ENCODE measurements at places on chromosomes 2 and 18.

DNA sequence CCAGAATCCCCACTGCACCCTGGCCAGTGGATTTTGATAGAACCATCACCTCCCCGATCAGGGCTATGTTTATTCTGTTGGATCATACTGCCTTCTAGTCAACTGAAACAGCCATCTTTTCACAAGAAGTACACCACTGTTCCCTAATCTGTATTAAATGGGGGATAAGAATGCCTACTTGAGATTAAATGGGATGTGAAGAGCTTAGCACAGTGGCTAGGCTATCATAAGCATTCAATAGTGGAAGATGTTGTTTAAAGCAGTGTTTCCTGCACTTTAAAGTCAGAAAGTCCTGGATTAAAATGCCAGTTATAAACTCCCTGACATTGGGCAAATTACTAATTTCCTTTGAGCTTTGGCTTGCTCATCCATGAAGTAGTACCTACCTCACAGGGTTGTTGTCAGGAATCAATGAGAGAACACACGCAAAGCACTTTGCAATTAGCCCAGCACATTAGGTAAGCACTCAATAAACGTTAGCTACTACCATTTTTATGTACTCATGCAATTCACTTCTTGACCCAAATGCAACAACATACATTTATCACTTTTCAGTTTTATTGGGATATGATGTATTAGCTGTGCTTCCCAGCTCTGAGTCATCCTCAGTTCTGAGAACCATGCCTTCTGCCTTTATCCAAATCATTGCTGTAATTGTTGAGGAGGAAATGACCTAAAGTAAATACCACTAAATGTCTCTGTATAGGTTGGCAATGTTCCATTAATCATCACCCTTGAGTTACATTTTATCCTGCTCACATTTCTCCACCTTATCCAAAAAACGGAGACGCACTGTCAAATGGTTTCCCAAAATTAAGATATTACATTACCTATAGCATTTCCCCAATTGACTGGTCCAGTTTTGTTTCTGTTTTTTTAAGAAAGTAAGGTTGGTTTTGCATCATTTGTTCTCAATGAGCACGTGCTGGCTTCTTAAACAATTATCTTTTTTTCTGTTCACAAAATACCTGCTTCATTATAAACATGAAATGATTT lies 2.1 kb downstream of the TMEM247 start:
- DNase-seq, result no peak

DNA sequence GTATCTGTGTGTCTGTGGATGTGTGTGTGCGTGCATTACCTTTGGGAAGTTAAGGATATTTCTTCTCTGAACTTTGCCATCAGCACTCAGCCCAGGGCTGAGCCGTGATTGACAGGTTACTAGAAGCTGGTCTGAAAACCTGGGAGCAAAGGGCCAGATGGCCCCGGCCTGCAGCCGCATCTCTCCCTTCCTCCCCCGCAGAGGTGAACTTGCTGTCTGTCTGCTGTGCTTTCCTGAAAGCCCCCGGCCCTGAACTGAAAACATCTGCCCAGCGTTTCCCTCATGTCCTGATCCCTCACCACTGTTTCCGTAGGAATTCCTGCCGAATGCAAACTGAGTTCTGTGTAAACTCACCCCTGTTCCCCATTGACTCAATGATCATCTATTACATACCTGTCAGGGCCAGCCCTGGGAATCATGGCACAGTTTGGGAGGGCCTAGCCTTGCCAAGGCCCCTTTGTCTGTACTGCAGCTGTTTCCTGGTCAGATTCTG lies 45.8 kb downstream of the MYCN start:
- DNase-seq, result no peak

DNA sequence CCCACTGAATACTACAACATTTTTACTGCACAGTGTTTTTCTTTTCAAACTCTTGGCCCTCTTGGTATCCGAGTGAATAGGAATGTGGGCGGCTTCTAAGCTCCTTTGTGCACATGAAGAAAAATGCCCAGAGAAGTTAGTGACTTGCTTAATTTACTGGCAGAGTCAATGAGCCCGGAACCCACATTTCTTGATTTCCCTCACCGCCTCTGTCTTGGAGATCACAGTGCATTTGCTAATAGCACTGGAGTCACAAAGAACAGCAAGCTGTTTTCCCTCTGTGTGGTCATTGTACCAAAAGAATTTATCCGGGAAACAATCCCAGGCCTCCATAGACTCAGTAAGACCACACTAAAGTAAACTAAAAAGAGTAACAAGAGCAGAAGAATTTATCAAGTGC lies 18.9 kb downstream of the STON1 start:
- DNase-seq, result no peak

DNA sequence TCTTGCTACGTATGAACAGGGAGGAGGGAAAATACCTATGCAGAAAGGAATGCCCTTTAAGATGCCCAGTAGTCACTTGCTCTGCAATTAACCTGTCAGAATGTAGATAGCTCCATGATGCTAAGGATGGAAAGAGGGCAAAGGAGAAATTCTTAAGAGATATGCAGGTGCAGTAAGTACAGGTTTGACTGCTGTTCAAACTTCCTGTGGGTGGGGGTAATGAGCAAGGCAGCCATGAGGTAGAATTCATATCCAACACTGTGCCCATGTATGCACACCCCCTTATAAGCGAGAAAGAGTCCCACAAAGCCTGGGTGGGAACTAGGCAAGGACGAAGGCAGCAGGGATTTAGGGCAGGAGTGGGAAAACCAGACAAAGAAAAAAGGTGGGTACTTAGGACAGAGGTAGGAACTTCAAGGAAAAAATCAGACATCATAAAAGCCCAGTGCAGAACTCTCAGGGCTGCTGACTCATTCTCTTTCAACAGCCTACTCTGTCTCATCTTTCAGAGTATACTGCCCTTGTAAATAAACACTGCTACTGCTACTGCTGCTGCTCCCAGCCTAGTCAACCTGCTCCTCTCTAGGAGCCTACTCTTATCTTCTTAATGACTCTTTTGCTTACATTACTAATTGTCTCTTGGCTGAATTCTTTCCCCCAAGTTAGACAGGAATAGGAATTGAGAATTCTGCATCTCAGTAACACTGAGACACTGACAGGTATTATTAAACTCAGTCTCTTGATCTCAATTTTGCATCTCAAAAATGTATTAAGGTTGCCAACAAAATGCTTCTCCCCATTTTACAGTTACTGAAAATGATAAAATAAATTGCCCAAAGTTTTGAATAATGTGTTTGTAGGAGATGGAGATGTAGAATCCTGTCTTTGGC lies 189.0 kb downstream of the PTH2R start:
- no peak for DNase-seq

DNA sequence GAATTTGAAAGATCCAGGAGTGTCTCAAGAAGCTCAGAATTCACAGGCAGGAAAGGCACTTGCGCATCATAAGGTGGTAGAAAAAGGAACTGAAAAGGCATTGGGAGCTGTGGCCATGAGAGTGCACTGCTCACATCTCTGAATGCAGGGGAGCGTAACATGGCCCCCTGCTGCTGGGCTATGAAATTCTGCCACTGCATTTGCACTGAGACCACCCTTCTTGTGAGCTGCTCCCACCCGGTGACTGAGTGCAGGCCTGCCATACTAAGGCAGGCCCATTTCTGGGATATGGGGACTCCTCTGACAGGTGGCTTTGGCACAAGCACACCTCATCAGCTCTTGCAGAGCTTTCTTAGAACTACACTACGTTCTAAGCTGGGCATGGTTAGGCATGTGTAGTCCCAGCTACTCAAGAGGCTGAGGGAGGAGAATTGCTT lies 25.3 kb upstream of the STARD7 start:
- DNase-seq, result no peak

DNA sequence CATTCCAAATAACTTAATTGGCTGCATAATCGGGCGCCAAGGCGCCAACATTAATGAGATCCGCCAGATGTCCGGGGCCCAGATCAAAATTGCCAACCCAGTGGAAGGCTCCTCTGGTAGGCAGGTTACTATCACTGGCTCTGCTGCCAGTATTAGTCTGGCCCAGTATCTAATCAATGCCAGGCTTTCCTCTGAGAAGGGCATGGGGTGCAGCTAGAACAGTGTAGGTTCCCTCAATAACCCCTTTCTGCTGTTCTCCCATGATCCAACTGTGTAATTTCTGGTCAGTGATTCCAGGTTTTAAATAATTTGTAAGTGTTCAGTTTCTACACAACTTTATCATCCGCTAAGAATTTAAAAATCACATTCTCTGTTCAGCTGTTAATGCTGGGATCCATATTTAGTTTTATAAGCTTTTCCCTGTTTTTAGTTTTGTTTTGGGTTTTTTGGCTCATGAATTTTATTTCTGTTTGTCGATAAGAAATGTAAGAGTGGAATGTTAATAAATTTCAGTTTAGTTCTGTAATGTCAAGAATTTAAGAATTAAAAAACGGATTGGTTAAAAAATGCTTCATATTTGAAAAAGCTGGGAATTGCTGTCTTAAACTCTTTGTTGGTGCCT lies 1.4 kb downstream of the PCBP1 start:
- no peak for DNase-seq

DNA sequence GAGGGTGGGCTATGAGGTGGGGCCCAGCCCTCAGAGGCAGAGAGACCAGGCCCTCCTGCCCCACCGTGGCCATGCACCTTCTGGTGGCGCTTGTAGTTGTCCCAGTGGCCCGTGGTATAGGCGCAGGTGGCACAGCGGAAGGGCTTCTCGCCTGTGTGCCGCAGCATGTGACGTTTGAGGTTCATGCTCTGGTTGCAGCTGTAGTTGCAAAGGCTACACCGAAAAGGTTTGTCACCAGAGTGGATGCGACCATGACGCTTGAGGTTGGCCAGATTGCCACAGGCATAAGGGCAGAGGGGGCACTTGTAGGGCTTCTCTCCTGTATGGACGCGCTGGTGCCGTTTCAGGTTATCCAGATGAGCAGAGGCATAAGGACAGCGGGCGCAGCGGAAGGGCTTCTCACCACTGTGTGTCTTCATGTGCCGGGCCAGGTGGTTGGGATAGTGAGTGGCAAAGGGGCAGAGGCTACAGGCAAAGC lies 2.9 kb downstream of the ZNF513 start:
- no peak for DNase-seq

GRCh38 chr2:40353231-40353630 lies 98.7 kb downstream of the SLC8A1 start:
- no peak for DNase-seq

DNA sequence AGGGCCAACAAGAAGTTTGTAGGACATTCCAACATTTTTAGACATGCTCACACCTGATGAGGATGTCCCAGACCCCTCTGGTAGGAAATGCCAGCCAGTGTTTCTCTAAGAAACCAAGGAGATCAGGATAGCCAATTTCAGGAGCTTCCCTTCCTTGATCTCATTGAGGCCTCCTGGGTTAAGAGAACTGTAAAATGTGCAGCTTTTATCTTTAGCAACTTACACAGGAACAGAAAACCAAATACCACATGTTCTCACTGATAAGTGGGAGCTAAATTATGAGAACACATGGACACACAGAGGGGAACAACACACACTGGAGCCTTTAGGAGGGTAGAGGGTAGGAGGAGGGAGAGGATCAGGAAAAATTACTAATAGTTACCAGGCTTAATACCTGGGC lies 99.6 kb upstream of the MAP2 start:
- DNase-seq, result no peak

- DNase-seq, result no peak
Measured at GRCh38 chr18:48105317-48105716, 174.9 kb upstream of the SMAD2 start.

DNA sequence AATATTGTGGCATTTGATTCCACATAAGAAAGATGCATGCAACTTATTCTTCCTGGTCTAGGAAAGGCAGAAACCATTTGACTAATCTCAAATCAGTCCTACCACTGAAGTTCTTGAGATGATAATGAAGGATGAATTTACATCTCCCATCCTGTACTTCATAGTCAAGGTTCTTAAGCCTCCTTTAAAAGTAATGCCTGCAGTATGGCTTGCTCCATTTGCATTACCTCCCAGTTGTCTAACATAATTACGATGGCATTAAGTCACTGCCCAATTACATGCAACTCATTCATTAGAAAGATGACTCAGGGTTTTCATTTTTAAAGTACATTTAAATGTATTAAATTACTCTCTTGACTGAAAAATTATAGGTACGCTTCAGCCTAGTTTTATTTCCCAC lies 32.2 kb downstream of the THADA start:
- DNase-seq, result no peak

GRCh38 chr2:230447455-230448451 lies 31.8 kb downstream of the SP100 start:
- peak; percentile 41 for DNase-seq

- DNase-seq, result no peak
Measured at GRCh38 chr2:150689590-150689989, 202.1 kb upstream of the RND3 start.

DNA sequence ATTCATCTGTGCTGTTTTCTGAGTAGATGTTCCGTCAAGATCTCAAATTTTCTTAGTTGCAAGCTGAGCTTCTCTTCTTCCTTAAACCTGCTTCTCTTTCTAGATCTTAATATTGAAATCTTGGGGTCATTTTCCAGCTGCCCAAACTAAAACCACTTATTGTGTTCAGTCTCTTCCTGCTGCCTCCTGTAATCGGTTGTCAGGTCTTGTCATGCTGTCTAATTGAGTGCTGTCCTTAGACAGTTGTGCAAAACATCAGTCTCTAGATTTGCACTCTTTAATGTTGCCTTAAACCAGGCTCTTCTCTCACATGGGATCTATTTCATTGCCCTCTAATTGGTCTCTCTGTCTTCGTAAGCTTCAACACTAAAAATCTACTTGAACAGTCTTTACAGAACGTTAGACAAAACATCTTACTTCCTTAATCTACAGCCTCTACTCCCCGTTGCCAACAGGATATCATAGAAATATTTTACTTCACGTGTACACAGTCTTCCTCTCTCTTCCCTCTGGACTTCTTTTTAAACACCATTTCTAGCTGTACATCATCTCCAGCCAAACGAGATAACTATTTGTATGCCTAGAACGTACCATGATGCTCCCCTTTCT lies 34.9 kb downstream of the GPD2 start:
- DNase-seq, result no peak

DNA sequence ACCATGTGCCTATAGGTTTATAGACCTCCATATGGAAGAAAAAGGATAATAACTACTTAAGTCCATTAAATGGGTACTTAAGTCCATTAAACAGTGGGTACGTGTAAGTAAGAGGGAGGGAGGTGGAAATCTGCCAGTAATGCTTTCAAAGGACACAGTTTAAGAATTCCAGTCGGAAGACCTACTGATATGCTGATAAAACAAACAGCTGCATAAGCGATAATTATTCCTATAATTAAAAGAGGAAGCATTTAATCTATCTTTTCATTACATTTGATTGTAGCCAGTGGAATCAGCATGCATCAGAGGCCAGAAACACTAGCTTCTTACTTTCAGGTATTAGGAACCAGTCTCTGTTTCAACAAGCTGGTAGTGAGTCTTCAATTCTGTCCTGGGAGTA lies 96.4 kb upstream of the DDX18 start:
- DNase-seq, result no peak
